ENCODE measurements at places on chromosomes 12 and 14.

DNA sequence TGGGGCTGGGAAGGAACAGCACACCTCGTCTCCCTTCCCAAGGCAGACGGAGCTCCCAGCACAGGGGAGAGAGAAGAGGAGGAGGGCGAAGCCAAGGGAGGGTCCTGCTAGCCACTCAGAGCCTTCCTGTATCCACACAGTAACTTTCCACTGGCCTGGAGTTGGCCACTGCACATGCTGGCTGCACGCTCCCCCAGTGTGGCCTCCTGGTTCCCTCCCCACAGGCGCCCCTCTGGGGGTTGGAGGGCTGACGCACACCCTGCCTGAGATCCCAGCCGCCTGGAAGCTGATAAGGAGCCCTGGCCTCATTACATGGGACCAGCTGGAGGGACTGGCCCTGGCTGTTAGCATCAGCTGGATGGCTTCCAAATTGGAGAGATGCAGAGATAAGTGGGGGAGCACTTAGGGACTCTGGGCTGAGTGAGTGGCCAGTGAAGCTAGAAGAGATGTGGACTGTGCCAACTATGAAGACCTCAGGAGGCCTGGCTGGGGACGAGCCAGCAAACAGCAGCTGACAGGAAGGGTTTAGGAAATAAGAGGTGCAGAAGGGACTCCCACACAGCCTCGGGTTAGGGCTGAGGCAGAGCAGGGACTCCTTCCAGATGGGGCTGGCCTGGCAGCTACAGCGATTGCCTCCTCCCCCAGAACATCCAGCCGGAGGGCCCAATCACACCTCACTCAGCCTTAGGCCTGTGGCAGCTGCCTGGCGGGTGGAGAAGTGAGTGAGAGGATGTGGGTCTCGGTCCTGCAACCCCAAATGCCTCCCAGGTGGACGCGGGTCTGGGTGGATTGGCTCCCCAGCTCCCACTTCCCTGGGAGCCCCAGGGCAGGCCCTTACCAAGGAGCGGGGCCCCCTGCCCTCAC is 26.3 kb upstream of the BCDIN3D start:
- DNase-seq: peak; percentile 88

DNA sequence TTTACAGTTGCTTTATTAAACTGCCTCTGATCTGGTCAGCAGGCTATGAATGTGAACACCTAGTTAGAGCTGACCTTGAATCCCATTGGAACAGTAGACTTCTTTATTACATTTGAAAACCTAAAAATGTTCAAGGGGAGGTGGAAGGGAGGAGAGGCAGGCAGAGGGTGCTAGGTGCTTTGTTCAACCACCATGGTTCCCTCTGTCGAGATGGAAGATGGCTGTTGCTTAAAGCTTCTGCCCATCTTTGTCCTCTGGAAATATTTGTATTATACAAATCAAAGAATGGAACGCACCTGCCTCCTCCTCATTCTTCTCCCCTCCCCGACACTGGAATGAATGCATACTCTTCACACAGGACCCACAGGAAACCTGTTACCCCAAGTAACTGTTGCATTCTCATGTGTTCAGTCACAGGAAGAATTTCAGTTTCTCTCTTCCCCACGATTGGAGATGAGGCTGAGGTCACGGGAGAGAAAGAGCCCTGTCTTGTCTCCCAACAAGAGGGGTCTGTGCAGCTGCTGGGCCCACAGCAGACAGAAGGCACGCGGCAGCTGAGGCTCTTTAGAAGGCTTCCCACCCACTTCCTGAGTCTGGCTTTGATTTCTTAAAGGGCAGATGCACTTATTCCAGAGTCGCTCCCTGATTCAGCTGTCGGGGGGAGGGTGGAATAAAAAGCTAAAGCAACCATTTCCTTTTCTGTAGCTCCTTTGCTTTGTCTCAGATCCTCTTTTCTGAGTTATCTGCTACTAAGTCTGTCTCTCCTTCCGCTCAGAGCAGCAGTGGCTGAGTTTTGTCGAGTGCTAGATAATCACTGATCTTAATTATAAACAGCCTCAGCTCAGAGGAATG is 217.9 kb upstream of the BTG1 start:
- DNase-seq: peak; percentile 46

GRCh38 chr12:117606945-117607344 is 245.5 kb upstream of the NOS1 start:
- no peak for DNase-seq

DNA sequence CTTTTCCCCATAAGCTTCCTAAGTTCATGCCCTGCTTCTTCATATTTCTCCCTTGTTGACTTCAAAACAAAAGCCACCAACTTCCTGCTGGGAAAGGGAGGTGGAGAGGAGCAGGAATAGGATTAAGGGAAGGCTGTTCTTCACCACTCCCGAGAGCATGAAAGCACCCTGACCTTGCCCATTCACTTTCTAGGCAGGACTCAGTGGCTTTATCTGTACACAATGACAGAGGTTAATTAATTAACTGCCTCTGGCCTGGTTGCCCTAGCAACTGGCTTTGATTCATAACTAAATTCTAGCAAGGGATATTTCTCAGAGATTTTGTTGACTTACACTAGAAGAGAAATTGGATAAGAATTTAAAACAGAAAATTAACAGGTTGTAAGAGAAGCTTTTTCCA is 396.8 kb downstream of the RPS29 start:
- no peak for DNase-seq

- no peak for DNase-seq
These were observed 18.3 kb downstream of the TBX3 start for GRCh38 chr12:114665411-114666260.

- no peak for DNase-seq
These were observed 223.7 kb downstream of the CHST11 start for GRCh38 chr12:104680491-104680890.

DNA sequence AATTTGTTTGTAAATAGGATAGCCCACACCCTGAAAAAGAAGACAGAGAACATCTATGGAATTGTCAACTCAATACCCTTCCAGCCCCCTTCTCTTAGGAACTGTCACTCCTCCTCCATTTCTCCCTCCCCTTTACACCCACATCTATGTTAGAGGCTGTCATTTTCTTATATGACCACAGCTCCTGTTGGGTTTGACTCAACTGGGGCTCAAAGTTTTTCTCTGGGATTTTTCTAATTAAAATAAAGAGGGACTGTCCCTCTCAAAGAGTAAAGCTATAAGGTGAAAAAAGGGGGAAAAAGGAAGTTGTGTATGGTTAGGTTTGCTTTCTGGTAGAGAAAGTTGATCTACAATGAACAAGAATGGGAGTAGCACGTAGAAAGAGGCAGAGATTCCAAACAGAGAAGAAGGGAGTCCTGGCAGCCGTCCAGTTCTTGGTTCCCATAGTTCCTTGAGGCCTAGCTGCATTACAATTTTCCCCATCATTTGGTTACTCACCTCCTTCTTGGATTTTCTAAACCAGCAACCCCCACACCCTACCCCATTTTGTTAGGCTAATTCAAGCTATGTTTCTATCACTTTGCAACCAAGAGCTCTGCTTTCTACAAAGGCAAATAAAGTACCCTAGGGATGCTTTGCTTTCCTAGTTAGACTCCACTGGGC is 44.3 kb upstream of the STK38L start:
- DNase-seq: peak; percentile 27

DNA sequence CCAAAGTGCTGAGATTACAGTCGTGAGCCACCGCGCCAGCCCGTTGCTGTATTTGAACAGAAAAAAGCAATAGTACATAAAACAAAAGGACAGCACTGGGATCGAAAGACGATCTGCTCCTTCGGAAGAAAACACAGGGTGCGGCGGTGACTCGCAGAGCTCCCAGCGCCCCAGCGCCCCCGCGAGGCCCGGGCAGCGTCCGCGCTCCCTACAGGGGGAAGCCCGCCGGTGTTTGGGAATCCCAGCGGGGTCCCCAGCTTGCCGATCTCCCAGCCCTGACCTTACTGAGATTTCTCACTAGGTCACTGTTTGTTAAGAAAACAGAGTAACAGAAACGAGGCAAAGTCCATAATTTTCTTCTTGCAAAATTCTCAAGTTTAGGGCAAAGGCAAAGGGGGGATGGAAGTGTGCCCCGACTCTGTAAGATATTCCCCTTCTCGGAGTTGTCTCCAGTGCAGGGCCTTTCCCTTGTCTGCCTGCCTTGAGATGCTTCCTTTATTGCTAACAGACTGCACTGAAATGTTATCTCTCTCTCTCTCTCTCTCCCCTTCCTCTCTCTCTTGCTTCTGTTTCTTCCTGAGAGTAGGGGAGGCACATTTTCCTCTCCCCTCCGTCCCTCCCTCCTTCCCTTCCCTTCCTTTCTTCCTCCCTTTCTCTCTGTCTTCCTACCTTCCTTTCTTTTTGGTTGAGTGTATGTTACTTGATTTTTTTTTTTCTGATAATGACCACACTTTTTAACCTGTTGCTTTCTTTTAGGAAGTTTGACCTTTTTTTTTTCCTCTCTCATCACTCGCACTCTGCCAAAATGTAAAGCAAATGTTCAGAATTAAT is 91.9 kb downstream of the TMEM30B start:
- peak; percentile 70 for DNase-seq

GRCh38 chr12:58509116-58509885 is 411.0 kb downstream of the LRIG3 start:
- peak; percentile 91 for DNase-seq

DNA sequence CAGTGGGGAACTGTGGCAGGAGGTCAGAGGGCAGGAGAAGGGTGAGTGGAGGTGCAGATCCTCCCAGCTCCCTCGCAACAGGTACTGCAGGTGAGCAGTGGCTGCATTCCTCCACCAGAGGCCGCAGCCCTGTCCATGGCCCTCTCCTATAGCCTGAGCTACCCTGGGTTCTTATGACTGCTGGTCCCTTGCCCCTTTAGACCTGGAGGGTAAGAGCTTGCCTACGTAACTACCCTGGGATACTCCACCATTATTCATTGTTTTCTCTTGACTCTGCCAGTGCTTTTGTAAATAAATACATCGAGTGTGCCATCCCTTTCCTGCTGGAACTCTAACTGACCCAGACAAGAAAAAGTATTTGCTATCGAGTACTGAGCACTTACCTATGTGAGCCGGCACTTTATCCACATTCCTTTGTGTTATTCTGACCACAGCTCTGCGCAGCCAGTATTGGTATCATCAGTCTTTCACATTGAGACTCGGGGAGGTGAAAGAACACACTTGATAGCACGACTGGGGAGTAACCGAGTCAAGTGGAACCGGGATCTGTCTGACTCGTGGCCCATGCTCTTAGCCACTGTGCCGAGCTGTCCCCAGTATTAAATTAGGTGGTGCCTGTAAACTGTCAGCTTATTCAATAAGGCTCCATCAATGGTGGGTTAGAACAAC is 38.5 kb downstream of the LTBP2 start:
- DNase-seq: no peak

DNA sequence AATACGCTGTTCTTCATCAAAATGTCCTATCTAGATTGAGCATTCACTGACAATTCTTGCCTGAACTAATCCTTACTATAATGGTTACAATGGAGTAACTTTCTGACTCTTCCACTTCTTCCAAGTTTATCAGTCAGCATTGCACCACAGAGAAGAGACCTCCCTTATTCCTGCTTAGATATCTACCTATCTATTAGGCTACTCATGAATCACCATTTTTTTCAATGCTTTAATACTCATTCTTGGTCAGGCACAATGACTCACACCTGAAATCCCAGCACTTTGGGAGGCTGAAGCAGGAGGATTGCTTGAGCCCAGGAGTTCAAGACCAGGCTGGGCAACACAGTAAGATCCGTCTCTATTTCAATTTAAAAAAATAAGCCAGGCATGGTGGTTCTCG is 39.3 kb downstream of the RPS6KA5 start:
- peak; percentile 5 for DNase-seq

GRCh38 chr14:103480595-103480994 is 42.0 kb downstream of the CKB start:
- no peak for DNase-seq

DNA sequence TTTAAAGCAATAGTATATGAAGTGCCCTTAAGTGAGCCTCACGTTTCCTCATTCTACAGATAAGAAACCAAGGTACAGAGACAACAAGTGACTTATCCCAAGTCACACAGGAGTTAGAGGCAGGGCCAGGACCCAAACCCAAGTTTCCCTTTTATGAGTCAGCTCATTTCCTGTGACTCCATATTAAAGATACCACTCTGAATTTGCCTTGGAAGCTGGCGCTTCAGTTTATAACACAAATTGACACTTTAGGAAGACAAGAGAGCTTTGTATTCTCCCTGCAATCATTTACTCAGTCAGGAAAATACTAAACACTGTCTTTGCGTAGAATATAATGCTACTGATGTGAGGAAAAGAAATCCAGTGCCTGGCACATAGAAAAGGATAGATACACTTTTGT is 43.2 kb downstream of the MYBPC1 start:
- no peak for DNase-seq

DNA sequence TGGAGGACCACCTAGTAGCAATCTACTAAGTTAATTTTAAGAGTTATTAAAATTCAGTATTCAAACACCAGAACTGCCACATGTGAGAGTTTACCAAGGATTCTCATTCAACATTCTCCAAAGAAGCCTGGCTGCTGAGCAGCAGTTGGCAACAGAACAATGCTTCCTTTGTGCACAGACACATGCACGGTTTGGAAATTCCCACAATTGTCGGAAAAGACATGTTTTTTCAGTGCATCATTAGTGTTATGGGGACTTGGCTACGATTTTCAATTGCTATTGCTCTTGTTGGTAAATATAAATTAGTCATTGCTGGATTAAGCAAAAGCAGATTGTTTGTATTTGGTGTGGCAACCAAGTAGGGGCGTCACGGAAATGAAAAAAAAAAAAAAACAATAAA is 22.2 kb downstream of the ST8SIA1 start:
- peak; percentile 78 for DNase-seq

DNA sequence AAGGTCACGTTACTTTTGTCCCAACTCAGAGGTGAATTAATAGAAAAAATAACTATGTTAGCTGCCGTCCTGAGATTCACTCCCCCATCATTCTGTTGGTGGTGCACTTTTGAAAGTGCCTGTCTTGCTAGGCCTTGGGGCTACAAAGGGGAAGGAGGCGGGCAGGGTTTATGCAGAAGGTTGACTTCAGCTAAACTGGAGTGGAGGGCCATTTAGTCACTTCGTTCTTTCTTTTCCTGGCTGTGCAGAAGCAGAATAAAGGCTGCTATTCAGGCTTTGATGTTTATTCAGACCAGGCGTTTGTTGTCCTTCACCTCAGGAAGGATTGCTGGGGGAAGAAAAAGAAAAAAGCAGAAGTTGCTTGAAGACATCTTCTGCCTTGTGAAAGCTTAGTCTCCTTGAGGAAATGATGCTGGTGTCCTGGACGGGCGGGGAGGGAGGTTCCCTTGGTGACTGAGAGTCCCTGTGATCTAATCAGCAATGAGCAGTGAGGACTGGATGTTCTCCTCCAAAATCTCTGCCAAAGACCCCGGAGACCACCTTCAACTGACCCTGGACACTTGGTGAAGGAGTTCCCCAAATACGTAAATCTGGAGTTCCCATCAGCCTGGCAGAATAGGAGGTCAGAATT is 4.0 kb downstream of the GLT1D1 start:
- DNase-seq: no peak

GRCh38 chr14:56125772-56126636 is 7.8 kb downstream of the PELI2 start:
- no peak for DNase-seq

Data from fibroblast of mammary gland (primary cell).